Naive thymus-derived CD4-positive, alpha-beta T cell (primary cell): ENCODE measurements at places on chromosomes 2 and 18.

DNA sequence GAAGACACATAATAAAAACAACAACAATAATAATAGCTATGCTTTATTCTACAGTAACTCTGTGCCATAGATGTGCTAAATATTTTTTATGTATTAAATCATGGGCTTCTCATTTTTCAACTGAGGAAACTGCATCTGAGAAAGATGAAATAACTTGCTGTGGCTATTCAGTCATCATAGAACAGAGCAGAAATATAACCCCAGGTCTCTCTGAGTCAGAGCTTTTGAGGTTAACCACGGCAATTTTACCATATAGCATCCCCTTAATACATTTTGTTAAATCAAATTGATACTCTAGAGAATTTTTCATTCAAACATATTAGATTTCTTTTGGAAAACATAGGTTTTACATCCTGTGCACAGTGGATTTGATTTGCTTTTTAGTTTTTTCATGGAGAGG, 586.6 kb upstream of the KLHL29 start:
- no peak for DNase-seq

DNA sequence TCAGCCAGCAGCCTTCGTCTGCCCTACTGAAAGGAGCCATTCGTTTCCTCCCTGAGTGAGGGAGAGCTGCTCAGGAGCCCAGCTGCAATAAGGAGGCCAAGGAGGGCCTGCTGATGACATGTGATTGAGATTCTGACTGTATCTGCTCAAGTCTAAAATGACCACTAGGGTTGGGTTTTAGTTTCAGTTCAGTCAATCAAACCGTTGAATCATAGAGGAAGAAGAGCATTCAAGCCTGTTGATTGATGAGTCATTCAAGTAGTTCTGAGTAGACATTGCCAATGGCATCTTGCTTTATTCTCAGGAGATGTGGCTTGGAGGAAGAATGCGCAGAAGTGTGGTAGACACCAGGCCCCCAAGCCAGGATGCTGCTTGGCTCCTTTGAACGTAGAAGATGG, 19.9 kb upstream of the BCL2L11 start:
- DNase-seq, result no peak

- DNase-seq, result no peak
These were observed 128.4 kb downstream of the IRS1 start for GRCh38 chr2:226671141-226671676.

DNA sequence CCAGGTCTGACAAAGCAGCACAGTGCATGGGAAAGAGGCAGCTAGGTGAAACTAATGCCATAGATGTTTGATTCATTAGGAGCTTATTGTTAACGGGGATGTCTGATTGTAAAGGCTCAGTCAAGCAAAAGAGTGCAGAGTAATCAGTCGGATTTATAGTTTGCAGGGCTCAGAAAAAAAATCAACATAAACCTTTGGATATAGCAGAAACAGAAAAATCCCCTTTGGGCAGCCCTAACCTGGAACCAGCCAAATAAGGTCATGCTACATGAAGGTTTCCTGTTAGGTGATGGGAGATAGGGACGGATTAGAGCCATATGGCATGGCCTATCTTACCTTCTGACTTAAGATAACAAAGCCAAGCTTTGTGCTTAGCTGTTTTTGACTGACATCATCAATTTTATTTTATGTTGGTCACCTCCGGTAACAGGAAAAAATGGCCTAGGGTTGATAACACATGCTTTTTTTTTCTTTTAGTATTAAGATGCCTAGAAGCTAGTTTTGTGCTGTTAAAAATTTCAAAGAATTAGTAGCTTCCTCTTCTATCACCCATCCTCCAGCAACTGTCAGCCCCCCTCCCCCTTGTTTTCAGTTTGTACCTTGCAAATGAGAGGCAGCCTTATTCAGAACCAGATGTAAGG, 60.7 kb upstream of the ZEB2 start:
- DNase-seq, result no peak

DNA sequence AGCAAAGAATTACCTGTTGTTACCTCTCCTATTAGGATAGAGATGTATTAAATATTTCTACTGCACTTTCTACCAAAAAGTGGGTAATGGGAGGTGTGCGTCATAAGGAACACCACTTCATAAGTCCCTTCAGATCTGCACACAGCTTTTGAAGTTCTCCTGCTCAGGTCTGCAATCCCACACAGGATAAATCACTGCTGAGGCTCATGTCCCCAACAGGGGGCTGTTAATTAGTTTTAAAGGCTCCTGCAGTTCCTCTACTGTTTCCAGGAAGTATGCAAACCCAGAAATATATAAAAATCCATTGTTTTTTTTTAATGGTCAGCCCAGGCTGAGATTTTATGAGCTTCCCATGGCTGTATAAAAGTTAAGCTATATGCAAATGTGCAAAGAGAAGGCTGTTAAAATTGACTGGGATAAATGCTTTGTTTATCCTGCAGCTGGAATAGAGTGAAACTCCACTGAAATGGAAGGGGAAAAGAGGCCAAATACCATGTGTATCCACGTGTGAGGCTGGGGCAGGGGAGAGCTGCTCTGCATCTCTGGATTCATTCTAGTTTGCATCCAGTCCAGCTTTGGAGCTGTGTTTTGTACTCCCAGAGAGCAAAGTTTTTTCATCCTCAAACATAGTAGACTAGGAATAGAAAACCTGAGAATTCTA, 903.7 kb downstream of the TDRD15 start:
- no peak for DNase-seq

GRCh38 chr2:164662066-164662465, 40.8 kb upstream of the GRB14 start:
- no peak for DNase-seq

DNA sequence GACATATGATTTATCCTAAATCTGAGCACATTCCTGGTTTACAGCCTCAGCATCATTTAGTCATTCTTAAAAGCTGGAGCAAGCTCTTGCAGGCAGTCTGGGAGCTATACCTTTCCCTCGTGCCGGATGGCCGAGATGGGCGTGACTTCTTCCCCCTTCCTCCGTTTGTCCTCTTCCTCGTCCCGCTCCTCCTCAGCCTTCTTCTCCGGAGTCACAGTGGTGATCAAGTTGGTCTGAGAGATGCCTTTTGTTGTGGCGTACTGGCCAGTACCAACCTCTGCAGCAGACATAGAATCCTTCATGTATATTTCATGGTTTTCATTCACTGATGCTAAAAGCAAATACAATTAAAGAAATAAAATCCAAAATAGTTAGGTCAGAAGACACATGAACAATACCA, 124.1 kb upstream of the ZBTB14 start:
- no peak for DNase-seq

- DNase-seq, result no peak
These were observed at the start of gene GRP for GRCh38 chr18:59219672-59220163. Gene GRP (plus strand): TSS chr18:59220158. CDS start chr18:59220266, 108 bp downstream.
